NK-92 treated with Interleukin-12 subunit alpha and Interleukin-12 subunit beta, amount 100 ng/mL, for 24 hours (cell line): ENCODE measurements at places on chromosomes 7 and 10.
A peak's percentile ranks its signal among the peaks of the same experiment; 100 is the strongest.

DNA sequence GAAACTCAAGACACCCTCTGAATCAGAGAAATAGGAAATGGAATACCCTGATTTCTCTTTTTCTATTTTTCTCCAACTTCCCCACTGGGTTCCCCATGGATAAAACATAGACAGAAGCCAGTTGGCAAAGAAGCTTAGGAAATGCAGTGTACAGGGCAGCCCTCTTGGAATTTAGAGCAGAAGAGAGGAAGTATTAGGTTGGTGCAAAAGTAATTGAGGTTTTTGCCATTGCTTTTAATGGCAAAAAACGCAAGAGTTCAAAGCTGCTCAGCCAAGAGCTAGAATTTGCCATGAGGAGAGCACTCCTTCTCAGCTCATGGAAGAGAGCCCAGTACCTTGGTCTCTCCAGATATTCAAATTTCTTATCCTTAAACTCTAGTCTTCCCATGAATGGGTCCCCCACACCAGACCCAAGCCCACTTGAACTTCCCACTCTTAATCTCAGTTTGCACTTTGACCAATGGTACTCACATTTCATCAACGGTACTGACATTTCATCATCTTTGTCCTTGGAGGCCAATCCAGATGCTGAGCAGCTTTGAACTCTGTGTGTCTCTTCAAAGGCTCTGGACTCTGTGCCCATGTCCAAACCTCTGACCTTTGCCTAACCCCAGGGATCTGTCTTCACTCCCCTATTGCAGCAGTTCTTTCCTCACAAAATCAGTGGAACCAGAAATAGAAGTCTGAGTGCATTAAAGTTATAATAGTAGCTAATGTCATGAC is 73.2 kb upstream of the PPP1R3C start:
- DNase-seq = no peak

- DNase-seq = no peak
Observed at GRCh38 chr7:101363196-101363733, 590 bp downstream of the COL26A1 start.

DNA sequence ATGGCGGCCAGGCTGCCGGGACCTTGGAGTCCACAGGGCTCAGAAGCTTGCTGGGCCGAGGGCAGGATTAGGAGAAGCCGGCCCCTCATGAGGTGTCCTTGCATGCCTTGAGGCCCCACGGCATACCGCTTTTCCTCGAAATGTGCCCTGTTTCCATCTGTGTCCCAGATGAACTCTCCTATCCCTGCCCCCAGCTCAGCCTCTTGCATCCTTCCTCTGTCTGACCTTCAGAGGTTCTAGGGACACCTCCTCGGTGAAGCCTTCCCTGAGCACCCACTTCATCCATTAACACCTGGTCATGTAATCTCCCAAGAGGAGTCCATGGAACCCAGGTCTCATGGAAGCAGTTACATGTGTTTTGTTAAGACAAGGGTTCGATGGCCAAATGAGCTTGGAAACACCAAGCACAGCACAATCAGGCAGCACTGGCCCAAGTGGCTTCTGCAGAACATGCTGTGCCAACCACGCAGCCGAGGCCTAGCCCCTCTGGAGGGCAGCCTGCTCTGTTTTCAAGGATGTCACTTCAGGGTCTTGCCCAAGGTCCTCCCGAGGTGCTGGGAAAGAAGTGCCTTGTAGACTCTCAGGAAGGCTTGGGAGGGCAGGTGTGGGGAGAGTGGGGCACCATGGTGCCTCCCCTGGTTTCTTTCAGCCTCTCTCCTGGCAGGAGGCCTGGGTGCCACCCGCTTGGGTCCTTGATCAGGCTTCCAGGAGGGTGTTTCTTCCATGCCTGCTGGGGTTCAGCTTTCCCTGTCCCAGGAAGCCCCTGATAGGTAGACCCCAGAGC is 124.3 kb downstream of the NEURL1 start:
- DNase-seq = no peak

DNA sequence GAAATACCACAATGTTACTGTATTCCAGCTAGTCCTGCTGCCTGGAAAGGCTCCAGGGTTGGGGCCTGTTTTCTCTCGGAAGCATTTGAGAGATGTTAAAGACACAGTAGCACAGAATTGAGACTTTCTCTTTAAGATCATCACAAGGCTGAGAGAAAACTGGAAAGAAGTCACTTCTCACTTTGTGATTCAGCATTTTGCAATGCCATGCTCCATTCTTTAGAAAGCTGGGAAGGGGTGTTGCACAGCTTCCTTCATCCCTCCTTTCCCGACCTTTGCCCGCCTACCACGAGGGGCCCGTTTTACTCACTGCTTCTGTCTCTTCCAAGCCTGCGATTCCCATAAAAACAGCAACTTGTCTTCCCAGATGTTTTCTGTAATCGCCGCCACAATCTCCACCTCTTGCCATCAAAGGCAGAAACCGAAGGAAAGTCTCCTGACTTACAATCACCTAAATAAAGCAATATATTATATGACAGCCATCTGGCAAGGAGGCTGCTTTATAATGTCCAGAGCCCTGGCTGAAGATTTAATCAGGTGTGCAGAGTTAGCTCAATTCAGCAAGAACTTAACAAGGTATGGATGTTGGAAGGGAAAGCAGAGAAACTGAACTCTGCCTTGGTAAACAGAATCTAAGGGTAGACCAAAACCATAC is 18.9 kb downstream of the NOD1 start:
- no peak for DNase-seq

- peak; percentile 91 for DNase-seq
Observed at GRCh38 chr7:65006094-65006992, at the start of gene ERV3-1. ERV3-1 (minus strand) TSS chr7:65006687; CDS start chr7:64993026, 13,661 bp downstream.

- no peak for DNase-seq
Observed at GRCh38 chr7:145951566-145951965, 165.0 kb upstream of the CNTNAP2 start.
